ENCODE measurements at places on chromosomes 2 and 18. TPM values are rescaled to one million over a fixed set of nuclear protein-coding genes. Genes with fewer than 3 reads are reported as not detected.

- DNase-seq = no peak
Observed at GRCh38 chr2:186820303-186820702, 28.7 kb downstream of the ZSWIM2 start.

DNA sequence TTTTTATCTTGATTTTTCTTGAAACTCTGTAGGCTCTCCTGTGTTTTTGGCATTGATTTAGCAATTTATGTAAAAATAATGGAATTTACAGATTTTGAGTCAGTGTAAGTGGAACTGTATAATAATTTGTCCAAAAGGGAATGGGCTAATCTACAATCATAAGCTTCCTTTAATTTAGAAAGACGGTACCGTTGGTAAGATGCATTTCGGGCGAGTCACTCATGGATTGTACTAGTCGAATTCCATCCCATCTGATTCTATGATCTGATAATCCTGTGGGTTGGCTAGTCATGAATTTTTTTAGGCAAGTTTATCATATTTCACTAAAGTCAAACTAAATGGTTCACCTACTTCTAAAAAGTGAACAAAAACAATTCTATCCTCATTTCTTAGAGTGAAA is 133.4 kb downstream of the ZNF407 start:
- DNase-seq = no peak

DNA sequence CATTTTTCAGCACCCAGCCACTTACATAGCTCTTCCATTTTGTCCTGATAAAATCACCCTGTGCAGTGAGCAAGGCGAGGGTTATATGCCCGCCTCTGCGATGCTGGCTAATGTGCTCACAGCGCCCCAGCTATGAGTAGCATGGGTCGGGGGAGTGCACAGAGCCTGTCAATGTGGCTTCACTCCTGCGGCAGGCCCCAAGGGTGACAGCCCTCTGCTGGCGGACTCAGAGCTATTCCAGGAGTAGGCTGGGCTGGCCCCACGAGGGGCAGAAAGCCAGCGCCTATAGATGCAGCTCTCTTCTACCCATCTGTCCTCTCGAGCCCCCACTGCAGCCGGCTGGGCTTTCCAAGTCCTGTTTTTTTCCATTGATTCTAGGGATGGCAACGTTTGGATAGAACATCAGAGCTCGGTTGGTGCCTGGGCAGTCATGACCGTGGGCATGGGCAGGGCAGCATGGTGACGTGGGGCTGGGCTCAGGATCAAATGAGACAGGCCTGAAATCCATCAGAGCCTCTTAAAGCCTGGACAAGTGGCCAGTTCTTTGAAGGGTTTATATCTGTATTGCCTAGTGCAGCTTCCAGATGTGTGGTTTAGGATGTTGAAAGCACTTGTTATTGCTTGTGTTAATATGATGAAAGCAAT is 134.7 kb downstream of the MCFD2 start:
- DNase-seq = no peak

DNA sequence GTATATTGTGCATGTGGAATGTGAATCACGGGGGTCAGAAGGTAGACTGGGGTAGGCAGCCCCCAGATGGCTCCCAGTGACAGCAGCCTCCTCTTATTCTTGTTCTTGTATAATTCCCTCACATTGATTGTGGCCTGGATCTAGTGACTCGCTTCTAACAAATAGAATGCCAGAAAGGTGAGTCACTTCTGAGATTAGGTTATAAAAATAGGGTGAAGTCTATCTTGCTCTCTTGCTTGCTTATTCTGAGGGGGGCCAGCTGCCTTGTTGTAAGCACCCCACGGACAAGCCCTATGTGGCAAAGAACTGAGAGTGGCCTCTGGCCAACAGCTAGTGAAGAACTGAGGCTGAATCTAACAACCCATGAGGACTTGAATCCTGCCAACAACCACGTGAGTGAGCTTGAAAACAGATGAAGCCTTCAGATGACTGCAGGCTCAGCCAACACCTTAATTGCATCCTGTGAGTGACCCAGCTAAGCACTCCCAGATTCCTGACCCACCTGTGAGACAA is 15.6 kb upstream of the RMND5A start:
- no peak for DNase-seq

CHAC2 gene
- total RNA-seq = 33.3 TPM

CEBPZOS gene
- total RNA-seq = 35.3 TPM

B3GNT2 gene
- 26.2 TPM for total RNA-seq

GRCh38 chr2:152015552-152015951 is 83.3 kb downstream of the CACNB4 start:
- DNase-seq = no peak

GRCh38 chr2:208240619-208241209 is 14.2 kb downstream of the IDH1 start:
- no peak for DNase-seq

GMPPA gene
- total RNA-seq = 46.7 TPM

- DNase-seq = no peak
Observed at GRCh38 chr2:63737081-63737751, 104.5 kb upstream of the UGP2 start.

ALPP gene
- not detected for total RNA-seq

DNA sequence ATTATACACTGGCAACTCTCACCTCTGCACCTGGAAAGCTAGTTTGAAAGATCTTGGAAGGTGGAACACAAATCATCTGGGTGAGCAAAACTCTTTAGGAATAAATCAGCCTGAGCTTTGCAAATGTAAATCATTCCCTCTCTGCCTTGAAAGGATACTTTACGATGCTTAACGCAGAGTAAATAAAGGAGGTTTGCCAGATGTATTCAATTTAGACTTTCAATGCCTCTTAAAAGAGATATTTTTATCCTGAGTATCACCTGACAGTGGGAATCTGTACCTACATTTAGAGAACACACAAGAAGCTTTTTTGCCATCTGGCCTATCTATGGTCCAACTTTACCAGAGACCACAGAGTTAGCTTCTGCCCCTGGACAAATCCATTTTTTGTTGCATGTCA is 983.2 kb upstream of the CDH2 start:
- DNase-seq = no peak

DNAH7 gene
- not detected for total RNA-seq

DNA sequence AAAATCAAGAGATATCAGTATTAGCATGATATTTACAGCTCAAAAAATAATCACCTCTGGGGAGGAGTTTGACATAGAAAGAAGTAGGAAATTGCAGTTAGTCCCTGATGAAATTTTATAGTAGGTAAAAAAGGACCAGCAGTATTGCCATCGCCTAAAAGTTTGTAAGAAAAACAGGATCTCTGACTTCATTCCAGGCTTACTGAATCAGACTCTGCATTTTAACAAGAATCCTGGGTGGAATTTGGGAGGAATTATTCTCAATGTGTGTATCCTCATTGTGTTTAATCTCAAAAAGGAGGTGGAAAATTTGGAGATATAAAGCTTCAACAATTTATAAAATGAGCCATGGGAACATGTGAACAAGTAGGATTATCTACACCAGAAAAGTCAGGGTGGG is 31.2 kb upstream of the STAT1 start:
- DNase-seq = no peak

DNA sequence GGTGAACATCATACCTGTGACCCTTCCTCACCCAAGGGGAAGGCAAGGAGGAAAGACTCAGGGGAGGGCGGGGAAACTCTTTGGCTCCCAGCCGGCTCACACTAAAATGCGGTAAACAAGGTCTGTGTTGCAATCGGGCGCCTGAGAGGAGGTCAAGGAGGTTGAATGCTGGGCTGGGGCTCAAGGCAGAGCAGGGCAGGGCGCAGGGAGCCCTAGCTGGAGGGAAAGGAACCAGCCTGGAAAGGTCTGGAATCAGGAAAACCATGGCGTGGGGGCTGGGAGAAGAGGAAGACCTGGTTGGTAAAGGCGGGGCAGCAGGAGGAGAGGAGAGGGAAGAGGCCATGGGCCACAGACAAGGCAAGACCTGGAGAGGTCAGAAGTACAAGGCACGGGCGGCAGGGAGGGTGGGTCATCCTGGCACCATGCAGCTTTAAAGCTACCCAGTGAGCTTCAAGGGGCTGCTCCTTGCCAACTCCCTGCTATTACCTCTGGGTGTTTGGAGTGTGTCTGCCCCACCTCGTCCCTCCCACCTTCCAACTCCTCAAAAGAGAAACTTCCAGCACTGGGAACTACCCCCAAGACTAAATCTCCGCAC is 4.8 kb upstream of the TMEM37 start:
- no peak for DNase-seq

GRCh38 chr2:180983468-180984242 is 3.2 kb downstream of the UBE2E3 start:
- DNase-seq = no peak

GRCh38 chr18:57436965-57437333 is 1.8 kb downstream of the ONECUT2 start:
- no peak for DNase-seq

SP3 gene
- 86.5 TPM for total RNA-seq

- DNase-seq = no peak
Observed at GRCh38 chr2:159635006-159635789, 18.9 kb upstream of the BAZ2B start.

ABCG8 gene
- 0.05 TPM for total RNA-seq

GRCh38 chr2:203347375-203347774 is 19.2 kb downstream of the ABI2 start:
- no peak for DNase-seq

GRCh38 chr2:64260093-64260803 is 116.0 kb upstream of the PELI1 start:
- DNase-seq = no peak

DNA sequence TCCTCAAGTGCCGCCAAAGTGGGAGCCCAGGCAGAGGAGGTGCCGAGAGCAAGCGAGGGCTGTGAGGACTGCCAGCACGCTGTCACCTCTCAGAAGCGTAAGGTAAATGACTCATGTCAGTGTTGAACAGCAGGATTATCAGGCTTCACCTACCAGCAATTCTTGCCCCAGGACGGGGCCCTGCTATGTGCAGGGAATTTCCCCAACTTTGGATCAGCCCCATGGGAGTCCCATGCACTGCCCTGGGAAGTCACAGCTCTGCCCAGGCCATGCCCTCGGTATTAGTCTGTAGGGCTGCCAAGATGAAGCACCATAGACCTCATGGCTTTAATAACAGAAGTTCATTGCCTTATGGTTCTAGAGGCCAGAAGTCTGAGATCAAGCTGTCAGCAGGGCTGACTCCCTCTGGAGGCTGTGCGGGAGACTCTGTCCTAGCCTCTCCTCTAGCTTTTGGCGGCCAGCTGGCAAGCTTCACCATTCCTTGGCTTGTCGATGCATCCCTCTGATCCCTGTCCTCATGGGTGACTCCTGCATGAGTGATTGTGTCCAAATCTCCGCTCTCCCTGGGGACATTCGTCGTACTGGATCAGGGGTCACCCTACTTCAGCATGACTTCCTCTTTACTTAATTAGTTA is 55.9 kb downstream of the TRPM8 start:
- DNase-seq = no peak

- no peak for DNase-seq
Observed at GRCh38 chr18:57447154-57447621, 12.0 kb downstream of the ONECUT2 start.

DNA sequence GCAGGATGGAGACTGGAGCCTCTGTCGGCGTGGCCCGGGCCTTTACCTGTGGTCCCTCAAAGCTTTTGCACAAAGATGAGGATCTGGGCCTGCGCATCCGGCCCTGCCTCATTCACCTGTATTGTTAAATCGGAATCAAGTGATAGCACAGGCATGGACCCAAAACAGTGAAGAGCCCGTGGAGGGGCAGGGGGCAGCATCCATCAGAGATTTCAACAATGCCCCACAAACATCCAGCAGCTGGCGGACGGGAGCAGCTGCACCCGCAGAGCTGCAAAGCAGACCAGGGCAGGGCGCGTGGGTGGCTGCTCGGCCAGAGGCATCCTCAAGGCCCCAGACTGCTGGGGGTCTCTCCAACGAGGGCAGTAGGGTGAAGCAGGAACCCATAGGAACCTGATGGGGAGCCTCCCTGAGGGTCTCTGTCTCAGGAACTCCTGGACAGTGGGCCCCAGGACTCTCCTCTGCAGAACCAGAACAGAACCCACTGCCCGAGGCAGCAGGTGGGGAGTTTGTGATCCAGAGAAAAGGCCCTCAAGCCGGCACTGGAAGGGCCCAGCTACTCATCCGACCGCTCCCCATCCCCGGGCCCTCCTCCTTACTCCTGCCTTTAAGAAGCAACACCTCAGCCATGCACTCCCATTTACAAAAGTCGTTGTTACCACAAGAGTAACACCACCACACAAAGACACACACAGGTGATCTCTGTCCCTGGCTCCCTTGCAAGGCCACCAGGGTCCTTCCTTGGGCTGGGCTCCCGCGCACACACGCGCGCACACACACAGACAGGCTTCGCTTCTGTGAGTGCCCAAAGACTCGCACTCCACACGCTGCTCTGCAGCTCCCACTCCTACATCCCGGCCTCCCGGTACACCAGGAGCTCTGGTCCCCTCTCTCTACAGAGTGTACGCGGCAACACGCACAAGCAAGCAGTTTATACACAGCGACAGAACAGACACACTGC is 28.8 kb downstream of the HDAC4 start:
- DNase-seq = no peak

DNA sequence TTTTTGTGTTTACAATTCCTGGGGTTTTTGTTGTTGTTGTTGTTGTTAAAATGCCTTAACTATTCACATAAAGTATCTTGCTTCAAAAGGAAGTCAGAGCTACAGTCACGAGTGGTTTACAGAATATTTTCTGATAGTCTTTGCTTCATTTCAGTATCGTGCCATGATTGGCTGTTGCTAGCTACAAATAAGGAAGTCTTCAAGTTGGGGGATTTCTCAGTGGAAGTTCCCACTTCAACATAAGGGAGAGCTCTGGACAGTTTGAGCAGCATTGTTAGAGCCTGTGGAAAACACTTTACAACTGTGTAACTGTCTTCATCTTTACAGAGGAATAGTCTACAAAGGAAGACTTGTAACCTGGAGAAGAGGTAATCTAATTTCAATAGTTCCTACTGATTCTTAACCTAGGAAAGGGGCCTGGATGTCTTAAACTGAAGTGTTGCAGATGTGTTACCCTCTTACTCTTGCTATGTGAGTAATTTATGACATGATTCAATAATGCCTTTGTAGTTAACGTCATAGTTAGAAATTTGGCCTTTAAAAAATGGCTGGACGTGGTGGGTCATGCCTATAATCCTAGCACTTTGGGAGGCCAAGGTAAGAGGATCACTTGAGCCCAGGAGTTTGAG is 23.4 kb upstream of the TANK start:
- no peak for DNase-seq

- DNase-seq = no peak
Observed at GRCh38 chr2:4427083-4427482, 723.7 kb downstream of the DCDC2C start.

- no peak for DNase-seq
Observed at GRCh38 chr2:102356381-102356712, 751 bp downstream of the IL18R1 start.

ABCB11 gene
- not detected for total RNA-seq

GRCh38 chr18:10201659-10202058 is 252.8 kb upstream of the APCDD1 start:
- DNase-seq = no peak

DNA sequence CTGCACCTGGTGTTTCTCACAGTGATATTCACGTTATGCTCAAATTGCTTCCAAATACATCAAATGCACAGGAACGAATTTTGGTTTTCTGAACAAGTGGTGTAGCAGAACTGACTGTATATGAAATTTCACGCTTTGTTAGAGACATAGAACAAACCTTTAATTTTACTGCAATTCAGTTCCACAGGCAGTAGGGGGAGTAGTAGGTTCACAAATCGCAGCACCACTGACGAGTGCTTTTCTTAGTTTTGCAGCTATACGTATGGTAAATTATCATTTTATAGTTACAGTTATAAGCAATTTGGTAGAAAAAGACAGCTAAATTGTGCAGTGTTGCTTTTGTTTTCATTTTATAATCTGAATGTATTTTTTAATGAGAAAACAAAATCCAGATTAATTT is 113.3 kb downstream of the KIAA1328 start:
- DNase-seq = no peak

ALK gene
- not detected for total RNA-seq

- no peak for DNase-seq
Observed at GRCh38 chr2:10086950-10087349, 6.7 kb upstream of the CYS1 start.

- DNase-seq = no peak
Observed at GRCh38 chr18:6374935-6375529, 39.7 kb downstream of the L3MBTL4 start.

All from activated T-cell treated with anti-CD3 and anti-CD28 coated beads, Interleukin-2, amount 50 U/mL, for 4 hours (primary cell).